IPS DF 19.7 (cell line): ENCODE measurements at places on chromosomes 5 and 9.

- DNase-seq: no peak
Observed at GRCh38 chr5:35838370-35839042, 18.2 kb upstream of the IL7R start.

DNA sequence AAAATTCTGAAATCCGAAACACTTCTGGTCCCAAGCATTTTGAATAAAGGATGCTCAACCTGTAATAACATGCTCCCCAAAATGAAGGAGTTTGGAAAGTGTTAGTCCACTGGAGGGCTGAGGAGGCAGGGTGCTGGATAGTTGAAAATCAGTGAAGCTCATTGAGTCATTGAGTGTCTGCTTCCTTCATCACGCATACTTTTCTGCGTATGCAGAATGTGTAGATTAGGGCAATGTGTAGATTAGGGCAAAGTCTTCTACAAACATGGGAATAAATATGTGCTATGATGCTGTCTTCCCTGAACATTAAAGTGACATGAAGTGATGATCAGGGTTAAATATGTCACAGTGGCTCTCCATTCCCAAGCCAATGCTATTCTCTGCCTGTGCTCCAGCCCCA is 193.8 kb downstream of the CFAP90 start:
- no peak for DNase-seq

- DNase-seq: no peak
Observed at GRCh38 chr9:12862611-12863410, 88.0 kb downstream of the LURAP1L start.

DNA sequence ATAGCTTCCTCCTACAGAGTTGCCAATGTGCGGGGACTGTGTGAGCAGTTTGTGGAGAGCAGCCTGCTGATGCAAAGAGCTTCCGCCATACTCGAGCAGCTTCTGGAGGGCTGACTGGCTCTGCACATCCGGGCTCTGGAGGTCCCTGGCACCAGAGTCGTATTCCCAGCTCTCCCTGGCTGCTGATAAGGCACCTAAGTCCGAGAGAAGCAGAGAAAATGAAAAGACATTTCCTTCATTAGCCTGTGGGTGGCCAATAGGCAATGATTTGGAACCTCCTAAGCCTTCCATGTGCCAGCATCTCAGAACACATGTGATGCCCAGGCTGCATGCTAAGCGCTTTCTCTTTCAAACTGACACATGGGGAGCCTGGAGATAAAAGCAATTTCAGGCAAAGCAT is 94.3 kb downstream of the TSSK1B start:
- DNase-seq: no peak

GRCh38 chr5:68086857-68087256 is 128.7 kb upstream of the PIK3R1 start:
- no peak for DNase-seq

DNA sequence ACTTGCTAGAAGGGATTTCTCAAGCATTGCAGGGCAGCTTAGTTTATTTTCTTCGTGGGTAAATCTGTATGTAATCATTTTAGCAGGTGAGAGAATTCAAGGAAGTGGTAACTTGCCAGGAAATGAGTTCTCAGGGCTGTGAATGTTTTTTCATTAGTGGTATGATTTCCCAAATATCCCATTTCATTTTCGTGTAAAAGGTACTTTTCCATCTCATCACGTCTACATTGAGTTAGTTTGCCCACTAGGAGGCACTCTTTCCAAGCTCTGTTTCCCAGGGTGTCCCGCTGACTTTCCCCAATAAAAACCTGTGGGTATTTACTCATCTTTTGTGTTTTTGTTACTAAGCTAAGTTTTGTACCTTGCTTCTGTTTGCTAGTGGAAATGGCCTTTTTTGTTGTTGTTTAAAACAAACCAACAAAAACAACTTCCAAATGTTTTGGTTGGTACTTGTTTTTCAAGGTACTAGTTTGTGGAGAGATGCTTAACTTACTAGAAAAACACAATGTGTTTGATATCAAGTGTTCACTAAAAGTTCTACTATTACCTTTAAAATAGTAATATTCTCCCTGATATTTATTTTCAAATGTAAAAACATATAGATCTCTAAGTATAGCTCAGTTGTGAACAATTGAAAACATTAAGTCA is 373.6 kb downstream of the ADGRV1 start:
- DNase-seq: peak; percentile 15

- no peak for DNase-seq
Observed at GRCh38 chr9:34592895-34593601, 3.5 kb upstream of the CNTFR start.

GRCh38 chr5:140549237-140550144 is 2.0 kb downstream of the EIF4EBP3 start:
- no peak for DNase-seq

- DNase-seq: no peak
Observed at GRCh38 chr9:131006601-131007000, 2.4 kb upstream of the LAMC3 start.

GRCh38 chr9:72211047-72211446 is 61.8 kb downstream of the GDA start:
- DNase-seq: no peak

DNA sequence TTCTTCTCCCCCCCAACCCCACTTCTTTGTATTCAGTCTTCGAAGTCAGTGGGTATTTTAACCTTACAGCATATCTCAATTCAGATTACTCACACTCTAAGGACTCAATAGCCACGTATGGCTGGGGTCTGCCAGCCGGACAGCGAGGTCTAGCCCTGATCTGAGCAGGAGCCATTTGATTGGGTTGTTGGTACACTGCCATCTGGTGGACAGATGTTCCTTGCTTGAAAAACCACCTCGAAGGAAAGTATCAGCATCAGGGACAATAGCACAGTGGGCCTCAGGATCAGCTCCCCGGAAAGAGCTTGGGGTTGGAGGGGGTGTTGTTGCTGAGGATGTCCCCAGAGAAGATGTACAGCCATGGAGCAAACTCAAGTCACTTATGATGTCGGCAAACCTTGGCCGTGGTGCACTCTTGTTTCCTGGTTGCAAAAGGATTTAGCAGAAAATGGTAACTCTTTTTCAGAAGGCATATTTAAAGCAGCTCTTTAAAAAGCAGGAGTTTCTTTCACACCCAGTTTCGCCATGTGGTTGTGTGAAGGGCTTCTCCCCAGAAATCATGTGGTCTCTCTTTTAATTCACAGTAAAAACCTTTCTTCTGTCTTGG is 31.7 kb upstream of the KCNMB1 start:
- DNase-seq: peak; percentile 82
